ENCODE measurements at places on chromosomes 4 and X.

GRCh38 chr4:163772238-163772637, 277.7 kb downstream of the TMA16 start:
- DNase-seq, result no peak

DNA sequence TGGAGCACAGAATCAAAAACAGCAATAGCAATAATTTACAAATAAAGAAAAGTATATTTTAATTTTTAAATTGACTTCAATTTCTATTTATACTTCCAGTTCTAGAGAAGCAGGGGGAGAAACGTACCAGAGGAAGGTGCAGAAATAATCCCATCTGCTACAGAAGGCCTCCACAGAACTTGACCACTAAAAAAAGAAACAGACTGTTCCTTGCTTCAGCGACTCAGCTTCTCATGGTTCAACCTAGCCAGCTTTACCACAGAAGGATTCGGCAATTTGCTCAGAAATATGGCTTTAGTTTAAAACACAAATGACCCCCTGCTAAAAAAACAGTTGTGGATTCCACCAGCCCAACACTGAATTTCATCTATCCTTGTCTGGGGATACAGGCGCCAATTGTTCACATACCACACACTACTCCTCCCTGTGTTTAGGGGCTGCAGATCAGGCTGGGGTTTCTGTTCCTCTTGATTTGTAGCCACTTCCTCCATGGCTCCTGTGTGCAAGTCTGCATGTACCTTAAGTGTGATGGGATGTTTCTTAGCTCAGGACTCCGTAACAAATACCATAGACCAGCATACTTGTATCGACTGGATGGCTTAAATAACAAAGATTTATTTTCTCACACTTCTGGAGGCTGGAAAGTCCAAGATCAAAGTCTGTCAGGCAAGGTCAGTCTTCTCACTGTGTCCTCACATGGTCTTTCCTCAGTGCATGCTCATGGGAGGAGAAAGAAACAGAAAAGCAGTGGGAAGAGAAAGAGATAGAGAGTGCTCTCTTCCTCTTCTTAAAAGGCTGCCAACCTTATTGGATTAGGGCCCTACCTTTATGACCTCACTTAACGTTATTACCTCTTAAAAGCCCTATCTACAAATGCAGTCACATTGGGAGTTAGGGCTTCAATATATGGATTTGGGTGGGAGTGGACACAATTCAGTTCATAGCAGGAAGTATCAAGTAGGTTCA, 79.1 kb downstream of the AMOT start:
- no peak for DNase-seq

GRCh38 chr4:16018841-16019240, 55.9 kb upstream of the FGFBP2 start:
- no peak for DNase-seq

DNA sequence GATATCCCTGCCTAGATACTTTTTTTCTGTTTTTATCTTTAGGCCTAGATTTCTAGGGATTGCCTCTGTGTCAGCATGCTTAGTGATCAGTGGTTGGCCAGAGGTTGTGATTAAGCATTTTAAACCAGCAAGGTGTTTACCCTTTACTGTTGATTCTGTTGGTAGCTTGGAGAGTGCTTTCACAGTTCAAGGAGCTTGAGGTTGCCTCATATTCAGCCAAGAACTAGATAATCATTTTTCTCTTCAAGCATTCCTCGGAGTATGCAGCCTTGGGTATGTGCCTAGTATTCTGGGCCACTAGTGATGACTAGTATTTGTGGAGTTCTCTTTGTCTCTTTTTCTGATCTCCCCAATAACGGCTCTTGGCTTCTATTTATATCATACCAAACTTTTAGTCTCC, 20.4 kb downstream of the APOOL start:
- no peak for DNase-seq

GRCh38 chr4:14155803-14156202, 528.3 kb upstream of the BOD1L1 start:
- DNase-seq, result no peak

DNA sequence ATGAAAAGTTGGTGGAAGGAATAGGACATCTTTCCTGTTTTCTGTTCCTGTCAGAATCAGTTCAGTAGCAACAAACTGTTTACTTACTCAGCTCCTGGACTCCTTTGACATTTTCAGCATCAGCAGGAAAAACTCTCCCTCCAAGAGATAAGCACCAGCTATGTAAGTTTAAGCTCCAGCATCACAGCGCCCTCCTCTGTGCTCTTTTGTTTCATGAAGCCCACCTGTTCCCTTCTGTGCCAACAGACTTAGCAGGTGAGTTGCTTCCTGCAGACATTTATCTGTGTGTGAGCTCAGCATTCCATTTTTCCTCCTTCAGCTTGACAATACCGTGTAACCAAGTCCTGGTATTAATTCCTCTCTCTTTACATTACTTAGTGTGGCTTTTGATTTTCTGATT, 644.1 kb upstream of the AGA start:
- DNase-seq, result no peak
